ENCODE measurements at places on chromosomes 2 and 18.
A peak's percentile ranks its signal among the peaks of the same experiment; 100 is the strongest.

DNA sequence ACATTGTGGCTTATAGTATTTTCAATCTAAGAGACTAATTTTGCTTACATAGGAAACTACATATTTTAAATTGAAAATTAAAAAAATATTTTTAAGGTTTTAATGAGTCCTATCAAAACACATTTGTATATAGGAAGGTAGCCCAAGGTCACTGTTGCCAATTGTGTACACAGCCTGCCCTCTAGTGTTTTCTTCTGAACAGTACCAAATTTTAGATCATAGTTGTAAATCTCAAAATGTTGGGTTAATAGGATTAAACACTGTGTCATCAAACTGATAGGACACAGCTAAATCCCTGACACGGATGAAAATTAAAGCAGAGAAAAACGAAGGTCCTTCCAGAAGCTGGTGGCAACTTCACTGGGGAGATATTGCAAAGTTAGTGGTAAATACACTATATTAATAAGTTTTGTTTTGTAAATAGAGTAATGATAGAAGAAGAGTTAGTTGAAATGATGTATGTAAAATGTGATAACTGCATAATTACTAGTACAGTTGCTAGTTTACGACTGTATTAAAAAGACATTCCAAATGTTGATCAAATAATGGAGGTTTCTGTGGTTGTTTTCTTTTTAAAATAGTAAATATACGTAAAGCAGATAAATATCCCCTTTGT is 19.7 kb downstream of the CLUL1 start:
- no peak for DNase-seq

DNA sequence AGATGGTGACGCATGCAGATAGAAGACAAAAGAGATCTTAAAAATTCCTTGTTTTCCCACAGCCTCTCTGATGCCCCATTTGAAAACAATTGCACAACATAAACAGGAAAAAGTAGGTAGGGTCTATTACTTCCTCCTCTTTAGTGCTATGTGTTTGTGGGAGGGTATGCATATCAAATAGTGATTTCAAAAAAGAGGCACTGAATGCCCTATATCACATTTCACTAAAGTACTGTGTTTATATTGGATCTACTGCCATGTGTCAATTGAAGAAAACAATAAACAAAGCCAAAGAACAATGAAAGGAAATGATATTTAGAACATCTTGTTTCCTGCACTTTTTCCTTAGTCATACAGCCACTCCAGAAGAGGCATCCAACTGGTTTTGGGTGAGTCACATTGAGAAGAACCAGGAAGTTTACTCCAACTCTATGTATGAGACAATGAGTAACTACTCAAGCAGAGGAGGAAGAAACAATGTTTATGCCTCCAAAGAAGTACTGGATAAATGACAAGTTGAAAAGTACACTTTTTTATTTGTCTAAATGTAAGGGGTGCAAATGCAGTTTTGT is 583.6 kb downstream of the FBXO15 start:
- DNase-seq, result no peak

DNA sequence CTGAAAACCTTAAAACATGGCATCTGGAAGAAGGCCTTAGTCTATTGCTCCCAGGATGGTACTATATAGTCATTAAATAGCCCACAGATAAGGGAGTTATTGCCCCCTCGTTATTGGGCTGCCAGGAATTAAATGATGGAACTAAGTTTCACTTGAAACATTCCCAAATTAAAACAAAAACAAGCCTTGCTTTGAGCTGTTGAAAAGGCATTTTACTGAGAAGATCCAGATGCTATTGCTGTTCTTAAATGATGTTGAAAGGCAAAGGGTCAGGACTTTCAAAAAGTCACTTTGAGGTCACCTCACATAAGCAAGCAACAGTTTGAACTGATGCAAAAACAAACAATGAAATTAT is 2.0 kb upstream of the AMMECR1L start:
- peak; percentile 48 for DNase-seq

- no peak for DNase-seq
Observed at GRCh38 chr18:6248017-6248416, 166.7 kb downstream of the L3MBTL4 start.

GRCh38 chr2:142525720-142526119 is 351.7 kb upstream of the KYNU start:
- no peak for DNase-seq

DNA sequence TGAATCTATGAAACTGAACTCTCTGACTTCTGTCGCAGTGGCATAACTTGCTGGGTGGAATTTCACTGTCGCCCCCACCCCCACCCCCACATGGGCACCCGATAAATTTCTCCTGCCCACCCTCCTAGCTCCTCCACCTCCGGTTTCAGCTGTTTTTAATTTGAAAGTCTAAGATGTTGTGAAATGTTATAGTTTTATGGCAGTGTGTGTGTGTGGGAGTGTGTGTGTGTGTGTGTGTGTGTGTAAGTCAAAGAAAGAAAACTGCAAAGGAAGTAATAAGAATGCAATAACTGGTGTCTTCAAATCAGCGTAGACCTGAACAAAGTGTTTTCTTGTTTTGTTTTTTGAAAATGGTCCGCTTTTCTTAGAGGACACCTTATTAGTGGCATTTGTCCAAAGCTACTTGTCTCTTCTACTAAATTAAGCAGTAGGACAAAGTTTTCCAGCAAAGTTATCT is 388 bp downstream of the DTNA start:
- no peak for DNase-seq

- DNase-seq, result no peak
Observed at GRCh38 chr18:8453528-8453927, 155.7 kb upstream of the RAB12 start.

DNA sequence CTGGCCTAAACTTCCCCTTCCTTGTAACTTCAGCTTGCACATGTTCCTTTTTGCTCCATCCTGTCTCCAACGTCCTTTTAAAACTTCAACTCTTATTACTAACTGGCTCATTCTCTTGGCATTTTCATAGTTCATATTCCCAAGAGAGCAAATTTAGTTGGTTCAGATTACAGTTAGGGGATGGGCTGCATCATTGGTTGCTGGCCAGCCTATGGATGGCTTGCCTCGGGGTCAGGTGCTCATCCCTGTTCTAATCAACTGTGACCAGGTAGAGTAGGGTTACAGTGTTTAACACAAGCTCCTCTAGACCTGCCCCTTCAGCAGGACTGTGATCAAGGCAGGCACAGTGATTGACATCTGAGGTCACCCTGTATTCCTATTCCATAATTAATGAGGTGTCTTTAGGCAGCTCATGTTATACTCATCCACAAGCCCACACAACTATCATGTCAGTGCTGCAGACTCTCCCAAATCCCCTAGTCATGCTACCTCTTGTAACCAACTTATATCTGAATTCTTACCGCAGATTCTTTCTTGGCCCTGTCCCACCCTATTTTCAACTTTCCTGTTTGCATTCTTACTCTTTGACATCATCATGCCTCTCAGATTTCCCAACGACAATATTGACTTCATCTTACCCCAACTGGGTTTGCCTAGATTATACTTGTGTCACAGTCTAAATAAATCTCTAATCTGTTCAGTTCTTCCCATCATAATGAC is 293.3 kb downstream of the MTX2 start:
- DNase-seq, result no peak

GRCh38 chr2:147096671-147097070 is 748.2 kb upstream of the ACVR2A start:
- DNase-seq, result no peak

DNA sequence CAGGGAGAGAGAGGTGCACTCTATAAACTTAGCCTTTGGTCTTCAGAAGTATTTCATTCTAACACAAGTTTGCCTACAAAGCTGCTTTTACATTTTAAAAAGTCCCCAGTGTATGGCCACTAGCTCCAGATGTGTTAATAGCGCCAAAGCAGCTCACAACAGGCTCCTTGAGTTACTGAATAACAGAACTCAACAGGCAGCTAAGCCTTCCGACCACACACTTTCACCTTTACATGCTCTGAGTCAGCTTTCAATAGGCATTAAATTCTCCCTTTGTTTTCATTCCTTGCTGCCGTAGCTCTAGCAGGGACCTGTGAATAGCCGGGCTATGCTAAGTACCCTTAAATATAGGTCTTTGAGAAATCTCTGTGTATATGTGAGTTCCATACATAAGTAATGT is 262.8 kb upstream of the PARD3B start:
- DNase-seq, result peak; percentile 49

- DNase-seq, result no peak
Observed at GRCh38 chr18:48949606-48950535, 894 bp downstream of the SMAD7 start.

GRCh38 chr2:183026424-183026823 is 11.8 kb downstream of the NCKAP1 start:
- DNase-seq, result no peak

DNA sequence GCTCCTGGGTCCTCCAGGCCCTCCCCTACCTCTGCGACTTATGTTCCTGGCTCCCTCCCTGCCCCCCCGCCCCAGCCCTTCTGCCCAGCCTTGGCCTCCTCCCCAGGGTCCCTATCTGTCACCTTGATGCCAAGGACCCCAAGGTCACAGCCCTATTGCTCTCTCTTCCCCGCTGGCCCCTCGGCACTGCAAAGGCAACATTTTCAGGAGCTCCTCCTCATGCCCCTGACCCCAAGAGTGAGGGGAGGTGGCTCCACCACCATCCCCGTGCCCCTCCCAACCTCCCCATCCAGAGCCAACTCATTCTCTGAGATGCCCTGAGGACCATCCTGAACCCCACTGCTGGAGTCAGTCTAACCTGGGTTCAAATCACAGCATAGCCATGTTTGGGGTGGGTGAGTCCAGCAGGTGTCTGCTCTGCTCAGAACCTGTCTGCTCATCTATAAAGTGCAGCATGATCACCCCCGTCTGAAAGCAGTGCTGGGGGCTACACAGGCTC is 11.7 kb downstream of the LIMS2 start:
- DNase-seq, result no peak

- DNase-seq, result peak; percentile 23
Observed at GRCh38 chr2:24926602-24927252, 6.7 kb upstream of the ADCY3 start.

DNA sequence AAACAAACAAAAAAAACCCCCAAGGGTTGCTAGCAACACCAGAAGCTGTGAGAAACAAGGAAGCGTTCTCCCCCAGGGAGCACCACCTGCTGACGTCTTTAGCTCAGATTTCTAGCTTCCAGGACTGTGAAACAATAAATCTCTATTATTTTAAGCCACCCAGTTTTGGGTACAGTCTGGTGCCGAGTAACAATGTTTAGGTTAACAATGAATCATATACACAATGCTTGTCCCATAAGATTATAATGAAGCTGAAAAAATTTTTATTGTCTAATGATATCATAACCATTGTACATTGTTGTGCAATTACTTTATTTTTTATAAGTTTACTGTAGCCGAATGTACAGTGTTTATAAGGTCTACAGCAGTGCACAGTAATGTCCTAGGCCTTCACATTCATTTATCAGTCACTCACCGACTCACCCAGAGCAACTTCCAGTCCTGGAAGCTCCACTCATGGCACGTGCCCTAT is 72.1 kb upstream of the CAB39 start:
- no peak for DNase-seq

GRCh38 chr2:6202756-6203155 is 510.6 kb downstream of the SOX11 start:
- no peak for DNase-seq

GRCh38 chr2:58911877-58912276 is 670.8 kb upstream of the FANCL start:
- DNase-seq, result no peak

DNA sequence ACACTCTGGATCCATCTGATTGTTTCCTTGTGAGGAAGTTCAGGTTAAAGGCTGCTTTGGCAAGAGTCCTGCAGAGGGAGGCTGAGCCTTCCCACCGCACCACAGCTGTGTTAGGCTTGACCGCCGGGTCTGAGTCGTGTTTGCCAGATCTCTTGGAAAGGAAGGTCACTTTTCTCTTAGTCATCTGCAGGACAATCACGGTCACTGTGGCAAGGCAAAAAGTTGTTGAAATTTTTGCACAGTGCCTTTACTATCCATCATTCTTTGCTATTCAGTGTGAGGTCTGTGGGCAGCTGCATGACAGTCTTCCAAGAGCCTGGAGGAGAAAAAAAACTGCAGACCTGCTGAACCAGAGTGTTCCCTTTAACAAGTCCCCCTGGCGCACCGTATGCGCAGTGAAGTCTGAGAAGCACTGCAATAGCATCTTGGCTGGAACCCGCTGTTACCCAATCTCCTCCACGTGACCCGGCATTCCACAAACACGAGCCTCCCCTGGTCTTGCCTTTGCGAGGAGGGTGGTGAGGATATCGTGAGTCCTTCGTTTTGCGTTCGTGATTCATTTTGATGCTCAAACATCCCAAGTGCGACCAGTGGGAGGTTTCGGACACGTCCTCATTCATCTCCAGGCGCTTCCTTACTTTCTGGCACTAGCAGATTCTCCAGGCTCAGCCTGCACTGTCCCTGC is 23.0 kb downstream of the BIN1 start:
- no peak for DNase-seq

DNA sequence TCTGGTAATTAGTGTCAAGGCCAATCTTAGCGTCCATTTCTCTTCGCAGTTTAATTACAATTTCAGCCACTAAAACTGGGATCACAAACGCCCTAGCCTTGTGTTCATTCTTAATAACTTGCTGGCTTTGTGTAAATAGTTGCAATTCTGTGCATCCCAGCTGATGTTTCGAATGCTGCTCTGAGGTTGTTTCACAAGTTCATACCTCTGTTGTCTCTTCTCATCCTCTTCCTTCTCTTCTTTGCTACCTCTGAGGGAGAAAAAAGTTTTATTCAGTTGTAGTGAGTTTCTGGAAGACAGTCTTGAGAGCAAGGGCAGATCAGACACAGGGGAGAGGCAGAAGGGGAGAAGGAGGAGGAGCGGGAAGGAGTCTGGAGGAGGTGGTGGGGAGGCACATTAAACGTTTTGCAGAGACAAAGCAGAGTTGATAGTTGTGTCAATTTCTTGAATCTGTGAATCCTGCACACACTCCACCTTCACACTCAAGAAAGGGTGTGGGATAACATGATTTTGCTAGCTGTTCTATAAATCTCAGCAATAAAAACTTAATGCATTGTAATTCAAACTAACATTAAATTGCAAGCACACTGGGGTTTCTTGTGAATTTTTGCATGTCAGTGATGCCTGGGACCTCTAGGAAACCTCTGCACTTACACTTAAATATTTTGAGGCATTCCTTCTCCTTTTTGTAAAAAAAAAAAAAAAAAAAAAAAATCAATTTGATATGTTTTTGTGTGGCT is 6.8 kb downstream of the MEIS1 start:
- no peak for DNase-seq

All from left renal cortex interstitium (tissue), 4 donors.